WTC11 (cell line): ENCODE measurements at places on chromosomes 1 and 21. TPM values are rescaled to one million over a fixed set of nuclear protein-coding genes. Genes with fewer than 3 reads are reported as not detected.
A peak's percentile ranks its signal among the peaks of the same experiment; 100 is the strongest.

DNA sequence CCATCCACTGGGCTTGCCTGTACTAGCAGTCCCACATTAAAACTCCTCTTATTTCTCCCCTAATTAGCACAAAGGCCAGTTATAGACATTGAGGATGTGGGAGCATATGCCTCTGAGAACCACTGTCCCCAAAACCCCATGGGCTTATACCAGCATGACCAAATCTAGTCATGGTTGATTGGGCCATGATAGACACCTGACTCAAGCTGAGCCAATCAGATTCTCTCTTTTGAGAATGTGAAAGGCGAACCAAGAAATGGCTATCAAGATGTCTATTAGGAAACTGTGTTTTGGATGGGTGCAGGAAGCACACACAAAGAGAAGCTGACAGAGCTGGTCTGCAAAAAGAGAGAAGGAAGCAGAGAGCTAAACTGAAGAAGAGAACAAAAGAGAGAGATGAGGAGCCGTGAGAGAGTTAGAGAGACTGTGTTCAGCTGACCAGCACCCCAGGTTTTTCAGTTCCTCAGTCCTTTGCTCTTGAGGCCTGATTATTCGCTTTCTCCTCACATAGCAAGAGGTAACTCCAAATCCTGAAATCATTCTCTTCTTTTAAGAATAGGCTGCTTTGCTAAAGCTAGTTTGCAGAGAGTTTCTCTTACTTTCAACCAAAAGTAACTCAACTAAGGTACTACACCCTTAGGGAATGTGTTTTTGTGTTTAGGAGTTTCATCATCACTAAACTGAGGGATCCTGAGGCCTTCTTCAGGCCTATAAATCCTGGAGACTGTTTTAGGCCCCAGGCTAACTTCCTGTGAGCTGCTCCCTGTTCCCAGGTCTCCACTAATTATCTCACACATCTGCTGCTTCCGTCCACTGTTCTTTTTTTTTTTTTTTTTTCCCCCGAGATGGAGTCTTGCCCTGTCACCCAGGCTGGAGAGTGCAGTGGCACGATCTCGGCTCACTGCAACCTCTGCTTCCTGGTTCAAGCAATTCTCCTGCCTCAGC, 7.9 kb upstream of the TIPRL start:
- H3K27me3 ChIP-seq, result no peaks in the 10 kb centered on the region; the same call in none of the 2 replicates
- no peaks in the 10 kb centered on the region for H3K36me3 ChIP-seq
- no peak overlapping the region for H3K4me3 ChIP-seq
- DNase-seq, result no peak
- H3K27ac ChIP-seq, result no peak overlapping the region

GRCh38 chr1:204706838-204707509, 21.4 kb upstream of the LRRN2 start:
- no peaks in the 10 kb centered on the region for H3K36me3 ChIP-seq
- DNase-seq, result peak; percentile 52
- no peak overlapping the region for H3K27ac ChIP-seq
- H3K27me3 ChIP-seq, result peaks cover 93% of the 10 kb centered on the region

DNA sequence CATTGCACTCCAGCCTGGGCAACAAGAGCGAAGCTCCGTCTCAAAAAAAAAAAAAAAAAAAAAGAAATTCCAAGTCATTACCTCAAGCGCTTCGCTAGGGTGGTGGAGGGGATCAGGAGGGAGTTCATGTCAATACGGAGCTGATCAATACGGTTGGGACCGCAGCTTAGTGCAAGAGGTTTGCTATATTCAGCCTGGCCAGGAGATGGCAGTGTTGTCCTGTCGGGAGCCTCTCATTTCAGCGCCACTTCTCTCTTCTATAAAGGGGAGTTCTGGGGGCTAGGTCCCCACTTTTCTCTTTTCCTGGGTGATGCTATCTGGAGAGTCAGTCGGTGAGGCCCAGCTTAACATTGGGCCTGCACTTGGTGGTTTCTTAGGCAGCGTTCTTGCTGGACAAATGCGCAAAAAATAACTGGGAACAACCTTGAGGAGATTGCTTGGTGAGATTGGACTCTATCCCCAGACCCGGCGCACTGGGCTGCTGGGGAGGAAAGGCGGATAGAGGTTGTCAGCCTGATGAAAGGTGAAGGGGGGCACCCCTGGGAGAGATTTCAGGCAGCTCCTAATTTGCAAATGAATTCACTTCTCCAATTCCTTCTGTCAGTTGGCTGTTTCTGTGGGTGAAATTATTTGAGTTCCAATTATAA, 40.4 kb downstream of the KIAA0040 start:
- peak overlapping the region; percentile 60 for H3K4me3 ChIP-seq
- peaks cover 23% of the 10 kb centered on the region for H3K27me3 ChIP-seq
- peak; percentile 85 for DNase-seq
- H3K27ac ChIP-seq, result no peak overlapping the region
- no peaks in the 10 kb centered on the region for H3K36me3 ChIP-seq

- no peak within 1 kb of the TSS for H3K27ac ChIP-seq
- no peaks in the 10 kb centered on the region for H3K36me3 ChIP-seq
- peaks cover 20% of the 10 kb centered on the region for H3K4me1 ChIP-seq
- H3K27me3 ChIP-seq, result peaks cover 19% of the 10 kb centered on the region
These were observed at the start of gene TTLL10 for GRCh38 chr1:1173793-1174415. Gene TTLL10 (plus strand): TSS chr1:1173880. CDS start chr1:1179216, 5,336 bp downstream.

- no peak overlapping the region for H3K27ac ChIP-seq
- H3K36me3 ChIP-seq, result peaks cover 40% of the 10 kb centered on the region
- H3K4me1 ChIP-seq, result no peaks in the 10 kb centered on the region
- no peaks in the 10 kb centered on the region for H3K27me3 ChIP-seq
- no peak for DNase-seq
- H3K4me3 ChIP-seq, result no peak overlapping the region
These were observed 31.7 kb upstream of the IKBKE start for GRCh38 chr1:206438554-206438953.

GRCh38 chr1:231419738-231420298, 2.3 kb downstream of the EGLN1 start:
- H3K27ac ChIP-seq, result no peak overlapping the region
- DNase-seq, result no peak
- H3K4me3 ChIP-seq, result peak overlapping the region; percentile 80
- H3K27me3 ChIP-seq, result peaks cover 52% of the 10 kb centered on the region

- no peak for DNase-seq
- peaks cover 7% of the 10 kb centered on the region; the same call in 1 of the 2 replicates for H3K36me3 ChIP-seq
- no peaks in the 10 kb centered on the region for H3K27me3 ChIP-seq
- no peak overlapping the region for H3K27ac ChIP-seq
- peaks cover 12% of the 10 kb centered on the region for H3K4me1 ChIP-seq
These were observed 22.7 kb downstream of the NDUFS5 start for GRCh38 chr1:39048745-39049370.

DNA sequence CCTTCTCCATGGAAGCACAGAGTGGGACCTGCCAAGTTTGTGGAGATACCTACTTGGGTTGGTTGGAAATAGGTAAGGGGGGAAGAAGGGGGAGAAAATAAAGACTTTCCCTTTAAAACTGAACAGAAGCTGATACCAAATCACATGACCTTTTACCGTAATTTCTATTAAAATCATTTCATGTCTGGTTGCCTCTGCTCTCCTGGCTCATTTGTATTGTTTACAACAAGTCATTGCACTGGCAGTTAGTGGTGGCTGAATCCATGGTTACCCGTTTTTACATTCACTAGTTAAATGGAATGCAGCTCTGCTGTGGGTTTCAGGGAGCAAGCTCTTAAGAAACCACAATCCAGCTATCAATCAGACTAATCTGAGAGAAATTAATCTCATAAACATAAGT, 353.7 kb upstream of the ESRRG start:
- no peak for DNase-seq
- H3K4me3 ChIP-seq, result no peak overlapping the region
- peaks cover 5% of the 10 kb centered on the region for H3K4me1 ChIP-seq

GRCh38 chr1:188888386-188888785, 1589.3 kb downstream of the BRINP3 start:
- no peaks in the 10 kb centered on the region for H3K36me3 ChIP-seq
- no peak for DNase-seq
- H3K4me1 ChIP-seq, result no peaks in the 10 kb centered on the region

DNA sequence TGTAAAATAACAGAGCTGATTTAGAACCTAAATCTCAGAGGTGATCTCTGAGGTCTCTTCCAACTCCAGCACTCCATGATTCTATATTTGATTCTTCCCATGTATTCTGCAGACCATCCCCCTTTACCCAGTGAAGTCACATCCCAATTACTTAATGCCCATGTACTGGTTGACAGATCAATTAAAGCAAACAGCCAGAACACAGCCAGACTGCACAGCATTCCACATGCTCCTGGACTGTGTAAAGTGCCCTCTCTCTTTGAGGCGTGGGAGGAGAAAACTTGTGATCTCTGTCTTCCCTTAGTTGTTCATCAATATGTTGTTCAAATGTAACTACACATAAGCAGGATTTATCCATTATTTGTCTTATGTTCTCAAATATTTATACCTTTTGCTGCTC, 18.1 kb downstream of the NOS1AP start:
- H3K27me3 ChIP-seq, result peaks cover 13% of the 10 kb centered on the region
- no peak overlapping the region for H3K27ac ChIP-seq
- peaks cover 13% of the 10 kb centered on the region for H3K36me3 ChIP-seq
- H3K4me3 ChIP-seq, result no peak overlapping the region
- peaks cover 36% of the 10 kb centered on the region for H3K4me1 ChIP-seq

EFNA3 gene
- total RNA-seq, result 12.5 to 15.4 TPM (median 15.4 TPM) in 3 replicates

ITLN2 gene
- 5.9 to 7.8 TPM (median 7.0 TPM) in 3 replicates for total RNA-seq

LRRC38 gene
- total RNA-seq, result 0.15 to 0.25 TPM (median 0.16 TPM) in 3 replicates

C4BPA gene
- 0.23 to 0.39 TPM (median 0.30 TPM) in 3 replicates for total RNA-seq

FAM72B gene
- 22.0 to 24.0 TPM (median 23.3 TPM) in 3 replicates for total RNA-seq
